ENCODE measurements at places on chromosomes 6 and 20.

- DNase-seq: no peak
These were observed 95.7 kb upstream of the MYLIP start for GRCh38 chr6:16033214-16033613.

- peak; percentile 5 for DNase-seq
These were observed 158.5 kb downstream of the PHACTR1 start for GRCh38 chr6:12875051-12875450.

GRCh38 chr6:65126667-65127066, 580.4 kb downstream of the EYS start:
- DNase-seq: no peak

GRCh38 chr6:44563397-44563796, 175.9 kb downstream of the CDC5L start:
- no peak for DNase-seq

GRCh38 chr20:51439160-51439689, 103.3 kb downstream of the NFATC2 start:
- no peak for DNase-seq

DNA sequence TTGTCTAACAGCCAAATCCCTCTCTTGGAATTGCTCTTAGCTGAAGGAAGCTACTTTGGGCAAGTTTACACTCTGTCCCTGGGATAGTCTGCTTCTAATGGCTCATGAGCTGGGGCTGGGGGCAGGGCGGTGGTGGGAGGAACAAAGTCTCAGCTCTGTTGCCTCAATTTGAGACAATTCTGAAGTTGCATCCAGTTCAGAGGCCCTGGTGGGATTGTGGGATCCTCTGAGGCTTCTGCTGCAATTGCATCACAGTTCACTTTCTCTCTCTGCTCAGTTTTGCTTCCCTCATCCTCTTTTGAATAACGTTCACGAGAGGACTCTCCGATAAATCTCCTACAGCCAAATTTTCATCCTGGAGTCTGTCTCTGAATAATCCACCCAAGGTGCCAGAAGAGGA, 440.6 kb upstream of the SLC35B3 start:
- DNase-seq: no peak

GRCh38 chr6:134446896-134447295, 129.0 kb upstream of the SGK1 start:
- DNase-seq: no peak

- DNase-seq: no peak
These were observed 45.6 kb upstream of the ESR1 start for GRCh38 chr6:151761851-151762250.

DNA sequence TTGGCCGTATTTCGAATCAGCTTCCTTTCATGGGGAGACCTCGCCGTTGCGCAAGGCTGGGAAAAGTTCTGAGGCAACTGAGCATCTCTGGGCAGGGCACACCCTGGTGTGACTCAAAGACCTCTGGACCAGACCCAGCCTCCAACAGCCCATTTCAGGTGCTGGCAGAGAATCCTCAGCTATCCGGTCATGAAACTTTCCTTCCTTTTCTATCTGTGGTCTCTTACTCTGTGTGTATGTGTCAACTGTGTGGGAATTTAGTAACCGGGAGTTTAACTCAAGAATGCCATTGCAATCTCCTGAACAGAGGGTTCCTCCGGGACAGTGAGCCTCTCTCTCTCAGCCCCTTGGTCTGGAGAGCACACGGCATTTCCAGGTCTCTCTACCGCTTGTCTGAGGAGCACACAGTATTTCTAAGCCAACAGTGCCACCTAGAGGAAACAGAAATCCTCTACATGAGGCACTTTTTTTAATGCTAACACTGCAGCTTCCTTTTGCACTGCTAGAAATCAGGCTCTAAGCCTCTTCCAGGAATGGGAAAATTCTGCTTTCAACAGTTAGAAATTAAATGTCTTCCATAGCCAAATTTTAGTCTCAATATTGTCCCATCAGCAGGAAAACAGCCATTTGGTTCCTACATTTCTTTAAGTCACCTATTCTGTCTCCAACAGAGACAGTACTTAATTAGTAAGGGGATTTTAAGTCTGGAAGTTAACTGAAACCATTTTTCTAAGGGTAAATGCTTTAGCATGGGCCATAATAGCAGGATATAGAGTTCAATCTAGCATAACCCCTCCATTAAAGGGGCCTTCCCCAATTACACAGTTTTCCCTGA, 32.7 kb downstream of the PLN start:
- DNase-seq: peak; percentile 66

GRCh38 chr6:44366781-44367180, 20.7 kb upstream of the CDC5L start:
- no peak for DNase-seq

- no peak for DNase-seq
These were observed 543.6 kb downstream of the GRIK2 start for GRCh38 chr6:101937108-101937507.

DNA sequence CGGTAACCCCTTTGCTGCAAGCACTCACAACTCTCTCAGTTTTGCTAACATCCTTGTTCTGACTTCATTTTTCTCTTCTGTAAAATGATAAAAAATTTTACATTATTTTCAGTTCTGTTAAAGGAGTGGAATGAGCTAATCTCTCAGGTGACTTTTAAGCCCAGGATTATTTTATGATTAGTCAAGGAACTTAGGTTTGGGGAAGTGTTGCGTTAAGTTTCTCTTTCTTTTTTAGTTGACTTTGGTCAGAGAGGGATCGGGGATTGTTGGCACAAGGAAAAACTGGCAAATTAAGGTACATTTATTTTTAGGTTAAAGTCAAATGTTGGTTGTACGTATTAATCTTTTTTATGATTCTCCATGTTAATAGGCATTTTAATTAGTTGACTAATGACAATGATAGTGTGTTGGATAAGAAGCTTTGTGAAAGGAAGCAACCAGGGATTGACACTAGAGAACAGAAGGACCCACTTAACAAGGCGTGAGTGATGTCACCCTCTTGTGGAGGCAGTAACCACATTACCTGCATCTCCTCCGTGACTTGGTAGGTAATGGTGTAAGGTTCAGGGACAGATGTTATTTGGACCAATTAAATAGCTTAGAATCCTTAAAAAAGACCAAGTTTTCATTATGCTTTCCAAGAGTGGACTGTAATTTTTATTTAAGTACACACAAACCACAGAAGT, 31.6 kb downstream of the CD83 start:
- no peak for DNase-seq

GRCh38 chr6:137830511-137830911, 36.5 kb upstream of the TNFAIP3 start:
- no peak for DNase-seq

DNA sequence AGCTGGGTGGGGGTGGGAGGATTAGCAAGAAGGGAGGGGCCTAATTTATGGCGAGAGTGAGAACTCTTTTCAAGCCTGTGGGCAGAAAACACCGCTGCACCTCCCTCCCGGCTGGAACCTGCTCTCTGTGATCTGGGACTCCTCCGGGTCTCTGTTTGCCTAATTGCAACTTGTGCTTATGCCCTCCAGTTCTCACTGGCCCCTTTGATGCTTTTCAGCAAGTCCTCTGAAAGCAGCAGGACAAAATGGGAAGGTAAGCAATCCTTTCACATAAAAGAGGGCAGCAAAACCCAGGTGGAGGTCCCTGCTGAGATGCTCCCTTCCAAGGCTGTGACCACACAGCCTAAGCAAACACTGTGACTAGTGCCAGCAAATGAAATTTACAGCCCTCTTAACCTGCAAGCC, 523.0 kb upstream of the FLRT3 start:
- DNase-seq: no peak

DNA sequence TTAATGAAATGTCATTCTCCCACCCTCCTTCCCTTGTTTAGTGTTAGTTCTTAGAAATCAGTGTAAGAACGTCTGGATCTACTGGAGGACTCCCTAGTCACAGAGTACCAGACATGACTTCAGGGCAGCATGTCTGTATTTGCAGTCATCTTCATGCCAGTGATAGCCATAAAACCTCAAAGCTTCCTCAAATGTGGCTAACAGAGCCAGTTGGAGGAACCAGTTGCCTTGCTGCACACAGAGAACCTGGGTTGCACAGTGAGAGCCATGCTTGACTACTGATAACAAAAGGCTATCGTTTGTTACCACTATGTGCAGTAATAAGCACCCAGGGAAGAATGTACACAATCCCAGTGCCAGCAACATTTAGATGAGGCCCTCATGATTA, 20.1 kb downstream of the NT5E start:
- no peak for DNase-seq

GRCh38 chr6:56618050-56618449, 24.6 kb downstream of the DST start:
- DNase-seq: no peak
